ENCODE measurements at places on chromosomes 7 and 10. TPM values are rescaled to one million over a fixed set of nuclear protein-coding genes. Genes with fewer than 3 reads are reported as not detected.

DNA sequence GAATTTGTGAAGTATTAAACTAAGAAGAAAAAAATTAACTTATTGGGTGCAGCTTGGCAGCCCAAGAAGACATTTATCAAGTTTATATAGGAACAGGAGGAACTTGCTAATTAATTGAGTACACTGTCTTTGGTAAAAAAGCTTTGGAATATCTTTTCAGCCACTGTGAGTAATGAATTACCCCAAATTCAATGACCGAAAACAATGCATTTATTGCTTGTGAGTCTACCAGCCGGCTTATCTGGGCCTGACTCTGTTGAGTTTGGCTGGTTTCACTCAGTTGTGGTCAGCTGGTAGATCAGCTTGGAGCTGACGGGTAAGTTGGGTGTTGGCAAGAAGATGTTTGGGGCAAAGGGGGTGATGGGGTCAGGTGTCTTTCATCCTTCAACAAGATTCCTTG is 11.6 kb downstream of the GNG11 start:
- H3K27ac ChIP-seq: no peak overlapping the region
- no peaks in the 10 kb centered on the region for H3K4me1 ChIP-seq
- H3K4me3 ChIP-seq: no peak overlapping the region
- H3K36me3 ChIP-seq: no peaks in the 10 kb centered on the region
- DNase-seq: no peak

DNA sequence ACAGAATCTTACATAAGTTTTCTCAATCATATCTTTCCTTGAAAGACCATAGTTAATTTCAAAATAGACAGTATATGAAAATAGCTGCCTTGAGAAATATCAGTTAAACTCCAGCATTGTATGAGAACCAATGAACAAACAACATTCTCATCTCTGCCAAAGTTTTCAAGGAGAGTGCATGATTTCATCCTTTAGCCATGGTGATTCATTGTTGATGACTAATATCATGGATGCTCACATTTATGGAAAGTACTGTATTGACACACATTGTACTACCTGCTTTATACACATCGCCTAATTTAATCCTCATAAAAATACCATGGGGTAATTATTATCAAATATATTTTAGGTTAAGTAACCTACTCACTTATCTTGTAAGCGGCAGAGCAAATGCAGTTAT is 250.3 kb downstream of the CNTNAP2 start:
- H3K4me1 ChIP-seq: no peaks in the 10 kb centered on the region
- H3K4me3 ChIP-seq: no peak overlapping the region
- H3K27me3 ChIP-seq: no peaks in the 10 kb centered on the region
- no peaks in the 10 kb centered on the region for H3K36me3 ChIP-seq

The GAD2 gene
- not detected for total RNA-seq

- H3K36me3 ChIP-seq: no peaks in the 10 kb centered on the region
- H3K27me3 ChIP-seq: no peaks in the 10 kb centered on the region
- H3K27ac ChIP-seq: no peak overlapping the region
- no peak overlapping the region for H3K4me3 ChIP-seq
- DNase-seq: no peak
Observed at GRCh38 chr7:9029681-9030530, 596.5 kb downstream of the NXPH1 start.

The RNF148 gene
- total RNA-seq: not detected

The NME8 gene
- not detected for total RNA-seq

- H3K36me3 ChIP-seq: no peaks in the 10 kb centered on the region
- H3K27me3 ChIP-seq: no peaks in the 10 kb centered on the region
- H3K4me3 ChIP-seq: no peak overlapping the region
- DNase-seq: no peak
- H3K4me1 ChIP-seq: no peaks in the 10 kb centered on the region
- H3K27ac ChIP-seq: no peak overlapping the region
Observed at GRCh38 chr7:36192877-36193276, 39.8 kb downstream of the EEPD1 start.

- H3K4me3 ChIP-seq: no peak overlapping the region
- H3K4me1 ChIP-seq: peaks cover 28% of the 10 kb centered on the region
- H3K27me3 ChIP-seq: no peaks in the 10 kb centered on the region
- H3K36me3 ChIP-seq: peaks cover 33% of the 10 kb centered on the region
- no peak for DNase-seq
Observed at GRCh38 chr10:122949296-122949695, 4.7 kb downstream of the C10orf88 start.

DNA sequence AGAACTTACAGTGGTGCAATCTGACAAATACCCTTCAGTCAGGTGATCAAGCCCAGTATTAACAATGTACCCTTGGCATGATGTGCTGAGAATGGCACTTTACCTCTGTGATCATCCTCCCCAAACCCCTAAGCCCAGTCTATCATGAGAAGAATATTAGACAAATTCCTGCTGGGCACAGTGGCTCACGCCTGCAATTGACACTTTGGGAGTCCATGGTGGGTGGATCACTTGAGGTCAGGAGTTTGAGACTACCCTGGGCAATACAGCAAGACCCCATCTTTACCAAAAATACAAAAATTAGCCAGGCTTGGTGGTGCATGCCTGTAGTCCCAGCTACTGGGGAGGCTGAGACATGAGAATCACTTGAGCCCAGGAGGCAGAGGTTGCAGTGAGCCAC is 7.4 kb upstream of the CUL2 start:
- no peak for DNase-seq
- H3K27me3 ChIP-seq: peaks cover 25% of the 10 kb centered on the region
- H3K27ac ChIP-seq: no peak overlapping the region
- H3K4me1 ChIP-seq: no peaks in the 10 kb centered on the region

GRCh38 chr7:25839084-25839769 is 312.8 kb upstream of the NFE2L3 start:
- no peak for DNase-seq
- H3K36me3 ChIP-seq: no peaks in the 10 kb centered on the region
- no peaks in the 10 kb centered on the region for H3K4me1 ChIP-seq
- H3K27me3 ChIP-seq: peaks cover 6% of the 10 kb centered on the region
- no peak overlapping the region for H3K27ac ChIP-seq
